Activated T-helper 1 cell treated with Interleukin-2 at 50 U/mL for 16 hours (primary cell): ENCODE measurements at places on chromosomes 6 and 20.

GRCh38 chr6:158048589-158048988, 66.9 kb downstream of the SYNJ2 start:
- no peak for DNase-seq

GRCh38 chr20:24545168-24545567, 75.7 kb downstream of the SYNDIG1 start:
- no peak for DNase-seq

DNA sequence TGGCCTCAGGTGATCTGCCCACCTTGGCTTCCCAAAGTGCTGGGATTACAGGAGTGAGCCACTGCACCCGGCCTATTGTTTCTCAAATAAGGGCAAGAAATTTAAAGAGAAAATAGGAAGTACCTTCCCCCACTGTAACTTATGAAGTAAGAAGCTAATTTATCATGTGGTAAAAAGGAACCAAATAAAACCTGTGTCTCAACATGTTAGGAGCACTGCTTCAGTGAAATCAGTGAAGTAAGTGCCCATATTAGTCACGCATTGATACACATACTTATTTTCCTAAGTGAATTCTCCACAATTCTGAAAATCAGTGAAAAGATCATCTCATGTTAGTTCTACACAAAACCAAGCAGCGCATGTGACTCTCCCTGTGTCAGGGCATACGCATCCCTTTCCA, 14.2 kb upstream of the LPA start:
- DNase-seq = no peak

GRCh38 chr20:25418776-25419175, 11.3 kb downstream of the GINS1 start:
- DNase-seq = no peak

DNA sequence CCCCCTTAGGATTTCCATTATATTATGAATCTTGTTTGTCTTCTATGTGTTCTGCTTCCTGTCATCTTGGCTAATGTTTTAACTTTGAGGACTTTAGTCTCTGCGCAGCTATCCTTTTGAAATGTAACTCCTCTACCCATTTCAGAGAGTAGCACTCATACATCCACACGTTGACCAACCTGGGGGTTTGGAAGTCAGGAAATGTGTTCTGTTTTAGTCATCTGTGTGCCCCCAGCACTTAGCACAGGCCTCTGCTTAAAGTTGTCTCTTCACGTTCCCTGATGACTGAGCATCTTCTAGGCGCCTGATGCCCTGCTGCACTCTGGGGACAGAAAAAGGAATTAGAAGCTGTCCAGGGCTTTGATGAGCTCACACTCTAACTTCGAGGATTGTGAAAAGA, 47.9 kb downstream of the HMGN3 start:
- DNase-seq = no peak

GRCh38 chr6:4491501-4492260, 284.5 kb upstream of the CDYL start:
- DNase-seq = no peak

GRCh38 chr20:5535125-5535756, 215.0 kb upstream of the SHLD1 start:
- no peak for DNase-seq

GRCh38 chr6:160791459-160791858, 89.4 kb downstream of the PLG start:
- DNase-seq = no peak

GRCh38 chr6:142850679-142851423, 94.1 kb downstream of the HIVEP2 start:
- DNase-seq = no peak
